ENCODE measurements at places on chromosomes 5 and 9. TPM values are rescaled to one million over a fixed set of nuclear protein-coding genes. Genes with fewer than 3 reads are reported as not detected.

- no peak for DNase-seq
Observed at GRCh38 chr9:8241201-8241600, 441.6 kb upstream of the DMAC1 start.

DNA sequence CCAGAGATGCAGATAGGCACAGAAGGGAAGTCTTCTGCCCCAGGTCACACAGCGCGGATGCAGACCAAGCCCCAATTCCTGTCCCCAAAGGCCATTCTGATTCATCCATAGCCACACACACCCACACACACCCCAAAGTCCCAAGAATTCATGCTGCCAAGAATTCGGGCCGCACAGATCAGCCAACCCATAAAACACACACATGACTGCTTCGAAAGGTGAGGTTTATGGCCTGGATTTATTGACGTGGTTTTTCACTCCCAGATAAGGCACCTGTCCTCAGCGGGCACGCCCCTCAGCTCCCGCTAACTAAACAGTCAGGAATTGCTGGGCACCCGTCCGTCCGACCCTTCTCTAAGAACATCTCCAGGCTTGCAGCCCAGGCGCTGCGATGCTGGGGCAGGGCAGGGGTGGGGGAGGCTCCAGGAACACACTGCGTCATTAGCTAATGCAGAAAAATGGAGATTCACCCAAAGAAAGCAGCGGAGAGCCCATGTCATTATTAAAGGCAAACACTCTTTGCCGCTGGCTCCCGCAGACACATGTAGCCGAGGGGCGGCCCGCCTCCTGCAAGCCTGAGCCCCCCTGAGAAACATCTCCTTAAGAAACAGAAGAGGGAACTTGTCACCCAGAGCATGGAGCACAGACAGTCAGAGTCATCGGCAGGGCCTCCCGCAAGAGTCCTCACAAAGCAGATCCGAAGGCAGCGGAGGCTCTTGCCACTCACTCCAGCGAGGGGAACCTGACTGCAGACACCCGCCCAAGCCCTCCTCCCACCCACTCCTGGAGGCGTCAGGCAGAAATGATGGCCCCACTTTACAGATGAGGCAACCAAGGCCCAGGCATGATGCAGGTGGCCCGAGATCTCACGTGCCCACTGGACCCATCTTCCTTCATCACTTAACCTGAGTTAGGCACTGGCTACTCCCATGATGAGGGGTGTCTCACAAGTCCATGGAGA lies 19.9 kb downstream of the VAV2 start:
- no peak for DNase-seq

- no peak for DNase-seq
Observed at GRCh38 chr5:159104759-159105144, 5.0 kb upstream of the EBF1 start.

The PCDHA7 gene
- 0.26 TPM for total RNA-seq

The FBN2 gene
- total RNA-seq, result 138 TPM

- DNase-seq, result no peak
Observed at GRCh38 chr5:120037451-120037850, 408.1 kb downstream of the FAM170A start.
